Tibial nerve (tissue), 4 donors: ENCODE measurements at places on chromosomes 5 and 9. TPM values are rescaled to one million over a fixed set of nuclear protein-coding genes. Genes with fewer than 3 reads are reported as not detected.

GBGT1 gene
- 15.3 TPM for total RNA-seq

FAT2 gene
- total RNA-seq: not detected

DNA sequence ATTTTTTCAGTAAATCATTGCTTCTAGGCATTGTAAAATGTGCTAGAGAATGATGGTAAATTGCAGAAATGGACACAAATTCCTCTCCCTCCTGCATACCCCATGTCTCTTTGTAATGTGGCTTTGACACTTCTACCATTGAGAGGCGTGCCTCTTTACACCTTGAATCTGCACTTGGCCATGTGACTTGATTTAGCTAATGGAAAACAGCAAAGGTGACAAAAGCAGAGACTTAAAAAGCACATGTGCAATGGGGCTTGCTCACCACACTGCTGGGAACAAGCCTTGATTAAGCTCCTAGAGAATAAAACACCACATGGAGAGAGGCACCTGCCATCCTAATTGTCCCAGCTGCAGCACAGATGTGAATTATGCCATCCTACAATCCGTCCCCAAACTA lies 69.9 kb upstream of the NAA35 start:
- no peak for DNase-seq
- no peaks in the 10 kb centered on the region for H3K27me3 ChIP-seq
- no peak overlapping the region for H3K27ac ChIP-seq
- H3K4me3 ChIP-seq: no peak overlapping the region
- H3K4me1 ChIP-seq: no peaks in the 10 kb centered on the region

GRCh38 chr5:152990649-152991048 lies 499.8 kb upstream of the GRIA1 start:
- no peak overlapping the region for H3K27ac ChIP-seq
- H3K36me3 ChIP-seq: no peaks in the 10 kb centered on the region
- no peaks in the 10 kb centered on the region for H3K27me3 ChIP-seq
- no peaks in the 10 kb centered on the region for H3K4me1 ChIP-seq

- no peak for DNase-seq
- H3K27ac ChIP-seq: no peak overlapping the region
- H3K4me3 ChIP-seq: no peak overlapping the region
- H3K36me3 ChIP-seq: no peaks in the 10 kb centered on the region
Measured at GRCh38 chr9:93057042-93057702, 1.3 kb upstream of the SUSD3 start.

DNA sequence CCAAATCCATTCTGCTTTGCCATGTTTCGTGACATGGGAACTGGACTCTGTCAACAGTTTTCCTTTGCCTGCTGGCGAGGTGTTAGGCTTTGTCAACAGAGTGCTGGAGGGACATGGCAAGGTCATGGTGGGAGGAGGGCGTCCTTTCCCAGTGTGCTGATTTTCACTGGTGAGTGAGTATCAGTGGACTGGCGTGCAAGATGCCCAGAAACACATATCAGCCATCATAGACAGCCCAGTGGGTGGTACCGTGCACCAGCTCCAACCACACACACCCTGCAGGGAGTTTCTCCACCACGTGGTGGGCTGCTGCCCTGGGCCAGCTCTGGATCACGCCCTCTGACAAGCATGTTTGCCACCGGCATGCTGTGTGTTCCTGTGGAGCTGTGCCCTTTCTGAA lies 50.0 kb upstream of the ABL1 start:
- H3K4me3 ChIP-seq: no peak overlapping the region
- no peak overlapping the region for H3K27ac ChIP-seq
- H3K27me3 ChIP-seq: no peaks in the 10 kb centered on the region
- no peaks in the 10 kb centered on the region for H3K36me3 ChIP-seq
- DNase-seq: no peak

GRCh38 chr9:6880626-6881025 lies 122.9 kb downstream of the KDM4C start:
- no peak for DNase-seq
- H3K4me3 ChIP-seq: no peak overlapping the region
- no peak overlapping the region for H3K27ac ChIP-seq
- H3K36me3 ChIP-seq: no peaks in the 10 kb centered on the region
